Activated CD4-positive, alpha-beta T cell treated with anti-CD3 and anti-CD28 coated beads, Interleukin-2, amount 10 ng/mL, durations not matched to agents 24 days and 14 days (primary cell): ENCODE measurements at places on chromosomes 4 and X.
A peak's percentile ranks its signal among the peaks of the same experiment; 100 is the strongest.

- no peak for DNase-seq
Observed at GRCh38 chrX:24760363-24761000, 66.8 kb downstream of the POLA1 start.

DNA sequence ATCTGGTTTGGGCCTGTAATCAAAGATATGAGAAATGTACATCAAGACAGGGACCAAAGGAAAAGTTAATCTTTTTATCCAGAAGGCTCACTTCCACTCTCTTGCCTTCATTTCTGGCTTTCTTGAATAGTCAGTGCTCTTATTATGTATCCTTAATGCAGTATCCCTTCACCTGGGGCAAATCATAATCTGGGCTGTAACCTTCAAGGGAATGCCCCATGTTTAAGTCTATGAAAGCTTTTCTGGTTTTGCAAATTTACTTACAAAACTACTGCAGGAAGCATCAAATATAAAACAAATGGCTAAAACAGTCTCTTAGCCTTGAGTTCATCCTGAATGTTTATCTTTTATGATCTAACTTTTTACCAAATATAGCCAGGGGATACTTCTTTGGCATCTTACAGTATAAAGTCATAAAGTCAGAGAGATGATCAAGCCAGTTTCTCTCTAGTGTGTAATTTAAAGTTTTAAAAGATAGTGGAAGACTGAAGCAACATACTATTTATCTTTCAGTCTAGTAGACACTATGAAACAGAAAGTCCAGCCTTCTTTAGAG lies 1214.8 kb downstream of the STIM2 start:
- DNase-seq: no peak

- no peak for DNase-seq
Observed at GRCh38 chrX:95055991-95056390, 1382.0 kb downstream of the FAM133A start.

GRCh38 chr4:11549525-11549924 lies 120.8 kb upstream of the HS3ST1 start:
- DNase-seq: no peak

DNA sequence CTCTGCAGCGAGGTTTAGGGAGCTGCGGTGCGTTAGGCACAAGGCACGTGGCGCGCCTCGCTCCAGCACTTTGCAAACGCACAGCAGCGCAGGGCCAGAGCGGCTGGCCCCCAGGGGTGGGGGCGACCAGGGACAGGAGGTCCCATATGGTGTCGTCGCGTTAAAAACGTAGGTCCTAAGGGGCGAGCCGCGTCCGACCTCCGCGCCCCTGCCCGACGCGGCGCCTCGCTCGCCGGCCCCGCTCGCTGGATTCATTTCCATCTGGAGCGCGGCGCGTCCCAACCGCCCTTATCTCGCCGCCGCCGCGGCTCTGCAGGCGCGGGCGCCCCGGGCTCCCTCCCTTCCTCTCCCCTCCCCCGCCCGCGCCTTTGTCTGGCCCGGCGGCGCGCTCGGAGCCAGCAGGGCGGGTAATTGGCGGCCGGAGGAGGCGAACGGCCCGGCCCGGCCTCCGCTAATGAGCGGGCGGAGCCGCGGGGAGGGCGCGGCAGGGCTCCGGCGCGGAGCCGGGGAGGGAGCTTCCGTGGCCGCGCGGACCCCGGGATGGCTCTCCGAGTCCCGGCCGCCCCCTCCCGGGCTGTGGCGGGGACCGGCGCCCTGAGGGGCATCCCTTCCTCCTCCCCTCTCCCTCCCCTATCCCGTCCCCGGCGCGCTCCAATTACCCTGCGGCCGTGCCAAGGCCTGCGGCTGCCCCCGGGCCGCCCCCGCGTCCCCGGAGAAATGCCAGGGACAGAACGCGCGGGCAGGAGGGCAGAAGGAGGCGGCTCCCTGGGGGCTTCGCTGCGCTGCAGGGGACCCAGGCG lies 409.0 kb downstream of the BCOR start:
- DNase-seq: peak; percentile 64

- no peak for DNase-seq
Observed at GRCh38 chr4:5040856-5041620, 10.2 kb upstream of the STK32B start.

DNA sequence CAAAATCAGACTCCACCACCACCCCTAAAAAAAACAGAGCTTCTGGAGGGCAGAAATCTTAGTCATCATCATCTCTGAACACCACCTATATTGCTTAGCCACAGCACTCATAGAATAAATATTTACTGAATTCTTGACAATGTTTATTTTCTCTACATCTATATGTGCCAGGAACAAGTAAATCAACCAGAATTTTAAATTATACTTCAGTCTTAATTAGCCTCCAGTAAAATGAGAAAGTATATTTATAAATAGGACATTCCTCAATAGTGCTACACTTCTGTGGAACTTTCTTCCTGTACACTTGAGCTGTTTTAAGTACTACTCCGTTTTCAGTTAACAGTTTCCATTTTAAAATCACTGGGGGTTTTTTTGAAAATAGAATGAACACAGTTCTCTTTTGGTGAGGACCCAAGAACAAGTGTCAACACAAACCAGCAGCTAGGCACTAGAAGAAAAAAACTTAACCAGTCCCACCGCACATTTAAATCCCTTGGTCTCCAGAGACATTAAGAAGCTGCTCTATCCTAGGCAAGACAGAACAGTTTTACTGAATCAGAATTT lies 25.5 kb downstream of the SMIM14 start:
- no peak for DNase-seq

DNA sequence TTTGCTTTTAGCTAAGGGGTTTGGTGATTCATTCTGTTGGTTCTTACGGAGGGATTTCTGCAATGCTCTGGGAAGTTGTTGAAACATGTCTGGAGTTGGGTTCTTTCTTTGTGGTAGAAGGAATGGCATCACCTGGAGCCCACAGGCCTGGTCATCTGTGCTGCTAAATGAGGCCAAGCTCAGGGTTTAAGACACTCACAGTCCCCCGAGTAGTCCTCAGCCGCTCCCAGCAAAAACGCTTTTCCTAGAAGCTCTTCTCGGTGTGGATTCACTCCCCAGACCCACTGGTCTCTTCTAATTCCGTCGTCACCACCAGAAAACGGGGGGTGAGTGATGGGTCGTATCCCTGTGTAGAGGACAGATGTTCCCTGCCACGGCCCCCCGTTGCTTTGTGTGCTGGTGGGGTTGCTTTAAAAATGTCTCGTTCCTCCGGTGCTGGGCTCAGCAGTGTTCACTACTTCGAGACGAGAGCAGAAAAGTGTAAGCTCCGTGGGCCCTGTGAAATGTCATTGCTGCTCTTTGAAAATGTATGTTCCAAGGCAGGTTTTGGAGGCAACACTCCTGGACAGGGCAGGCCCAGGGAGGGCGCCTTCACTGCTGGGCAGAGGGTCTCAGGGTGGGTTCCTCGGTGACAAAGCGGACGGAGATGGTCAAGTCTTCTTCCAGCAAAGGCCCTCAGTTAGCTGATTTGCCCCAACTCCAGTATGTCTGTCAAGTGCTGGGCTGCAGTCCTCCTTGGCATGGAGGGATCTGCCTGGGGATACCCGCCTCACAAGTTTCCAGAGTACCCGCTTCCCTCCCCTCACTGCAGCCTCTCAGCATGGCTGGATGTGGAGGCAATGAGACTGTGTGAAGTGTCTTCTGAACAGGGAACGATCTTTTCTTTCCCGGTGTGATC lies 37.3 kb downstream of the PSAPL1 start:
- no peak for DNase-seq

GRCh38 chr4:40628888-40629287 lies 776 bp downstream of the RBM47 start:
- DNase-seq: no peak

DNA sequence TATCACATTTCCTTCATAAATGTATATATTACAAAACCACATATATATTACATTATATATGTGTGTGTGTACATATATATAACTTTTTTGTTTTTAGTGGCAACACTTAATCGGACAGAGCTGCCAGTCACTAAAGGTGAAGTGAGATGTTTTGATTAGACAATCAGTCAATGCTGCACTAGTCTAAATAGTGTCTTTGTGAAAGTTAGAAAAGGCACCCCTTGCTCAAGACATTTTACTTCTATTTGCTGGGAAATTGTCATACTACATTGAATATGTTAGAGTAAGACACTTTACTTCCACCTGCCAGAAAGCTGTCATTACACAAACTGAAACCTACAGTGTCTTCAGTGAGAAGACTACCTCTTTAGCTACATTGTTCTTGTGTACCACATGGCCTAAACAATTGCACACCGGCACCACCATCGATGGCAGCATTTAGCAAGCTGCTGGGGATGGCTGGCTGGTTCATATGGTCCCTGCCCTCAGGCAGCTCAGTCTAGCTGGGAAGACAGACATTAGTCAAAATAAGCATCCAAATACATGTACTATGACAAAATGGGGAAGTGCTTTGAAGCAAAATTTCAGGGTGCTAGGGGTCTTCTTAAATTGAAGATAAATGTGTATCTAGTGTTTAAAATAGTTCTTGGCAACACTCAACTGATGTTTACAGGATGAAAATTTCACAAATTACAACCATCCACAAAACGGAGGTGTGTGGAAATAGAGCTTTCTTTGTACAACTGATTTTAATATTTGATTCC lies 148.1 kb upstream of the GATB start:
- DNase-seq: no peak

- DNase-seq: no peak
Observed at GRCh38 chrX:40197071-40197470, 99.3 kb upstream of the BCOR start.

DNA sequence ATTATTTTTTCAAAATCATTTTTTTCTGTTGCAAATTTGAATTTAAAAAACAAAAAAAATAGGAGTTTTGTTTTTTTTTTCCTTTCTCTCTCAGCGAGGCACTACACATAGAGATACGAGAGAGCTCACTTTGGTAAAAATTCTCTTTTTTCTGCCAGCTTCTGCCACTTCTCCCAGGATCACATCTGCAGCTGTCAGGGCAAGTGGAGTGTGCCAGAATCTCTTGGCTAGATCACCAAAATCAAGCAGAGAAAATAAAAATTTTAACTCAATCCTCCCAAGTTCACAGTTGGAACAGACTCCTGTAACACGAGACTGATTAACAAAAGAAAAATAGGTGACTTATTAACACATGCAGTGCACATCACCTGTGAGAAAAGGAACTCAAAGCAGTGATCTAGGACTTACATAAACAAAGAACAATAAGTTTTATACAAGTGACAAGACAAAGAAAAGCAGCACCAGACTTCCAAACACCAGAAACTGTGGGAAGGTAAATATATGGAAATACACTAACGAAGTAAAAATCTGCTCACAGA lies 213.2 kb upstream of the ZFP42 start:
- no peak for DNase-seq

GRCh38 chrX:151402719-151403390 lies 5.8 kb downstream of the VMA21 start:
- DNase-seq: no peak

GRCh38 chr4:7009564-7009963 lies 33.6 kb upstream of the TADA2B start:
- no peak for DNase-seq

DNA sequence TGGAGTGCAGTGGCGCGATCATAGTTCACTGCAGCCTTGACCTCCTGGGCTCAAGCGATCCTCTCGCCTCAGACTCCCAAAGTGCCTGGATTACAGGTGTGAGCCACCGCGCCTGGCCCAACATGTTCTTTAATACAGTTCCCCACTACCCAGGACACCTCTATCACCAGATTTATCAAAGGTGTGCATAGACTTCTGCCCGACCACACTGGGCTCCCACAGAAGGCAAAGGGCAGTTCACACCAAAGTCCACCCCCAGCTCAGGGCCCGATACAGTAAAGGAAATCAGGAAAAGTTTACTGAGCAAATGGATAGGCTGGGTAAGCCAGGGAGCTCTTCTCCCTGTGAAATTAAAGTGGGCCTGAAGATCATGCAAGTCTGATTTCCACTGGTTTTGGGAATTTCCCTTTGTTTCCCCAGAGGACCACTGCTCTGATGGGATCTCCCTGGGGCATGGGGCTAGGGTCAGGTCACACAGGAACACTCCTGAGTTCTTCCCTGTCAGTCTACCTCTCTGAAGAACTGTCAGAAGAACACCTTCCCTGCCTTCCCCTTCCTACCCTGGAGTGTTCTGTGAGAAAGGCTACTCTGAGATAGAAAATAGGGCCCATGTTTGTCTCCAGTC lies 17.7 kb upstream of the PIM2 start:
- no peak for DNase-seq

GRCh38 chr4:80610199-80610598 lies 274.7 kb downstream of the CFAP299 start:
- DNase-seq: no peak

DNA sequence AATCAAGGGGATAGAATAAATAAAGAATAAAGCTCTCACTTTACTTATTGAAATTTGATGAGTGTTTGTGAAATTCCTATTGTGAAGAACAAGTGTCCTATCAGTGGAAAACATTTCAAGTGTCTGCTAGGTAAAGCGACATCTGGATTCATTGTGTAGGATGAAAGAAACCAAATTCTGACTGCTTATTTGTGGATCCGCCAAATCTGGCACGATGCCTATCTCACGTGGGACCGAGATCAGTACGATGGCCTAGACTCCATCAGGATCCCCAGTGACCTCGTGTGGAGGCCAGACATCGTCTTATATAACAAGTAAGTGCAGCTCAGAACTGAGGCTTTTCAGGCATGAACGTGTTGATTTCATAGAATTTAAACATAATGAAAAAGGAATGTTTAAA lies 1.9 kb downstream of the CHRNA9 start:
- no peak for DNase-seq

- no peak for DNase-seq
Observed at GRCh38 chr4:78558410-78558809, 6.8 kb downstream of the ANXA3 start.

DNA sequence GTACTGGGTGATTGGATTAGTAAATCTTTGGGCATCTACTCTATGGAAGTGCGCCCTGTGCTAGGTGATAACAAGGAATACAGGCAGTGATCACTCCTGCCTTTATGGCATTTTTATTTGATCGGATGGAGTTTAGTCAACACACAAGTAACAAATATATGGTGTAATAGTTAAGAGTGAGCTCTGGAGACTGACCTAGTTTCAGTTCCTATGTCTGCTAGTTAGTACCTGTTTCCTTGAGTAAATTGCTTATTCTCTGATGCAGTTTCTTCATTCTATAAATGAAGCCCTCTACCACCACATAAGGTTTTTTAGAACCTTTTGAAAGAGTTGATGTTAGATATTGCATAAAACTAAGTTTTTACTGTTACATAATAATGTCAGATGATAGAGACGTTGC lies 134.6 kb downstream of the KDM6A start:
- DNase-seq: no peak

GRCh38 chr4:118749347-118749988 lies 64.3 kb downstream of the METTL14 start:
- no peak for DNase-seq

GRCh38 chr4:1317177-1318045 lies 27.7 kb downstream of the MAEA start:
- no peak for DNase-seq

DNA sequence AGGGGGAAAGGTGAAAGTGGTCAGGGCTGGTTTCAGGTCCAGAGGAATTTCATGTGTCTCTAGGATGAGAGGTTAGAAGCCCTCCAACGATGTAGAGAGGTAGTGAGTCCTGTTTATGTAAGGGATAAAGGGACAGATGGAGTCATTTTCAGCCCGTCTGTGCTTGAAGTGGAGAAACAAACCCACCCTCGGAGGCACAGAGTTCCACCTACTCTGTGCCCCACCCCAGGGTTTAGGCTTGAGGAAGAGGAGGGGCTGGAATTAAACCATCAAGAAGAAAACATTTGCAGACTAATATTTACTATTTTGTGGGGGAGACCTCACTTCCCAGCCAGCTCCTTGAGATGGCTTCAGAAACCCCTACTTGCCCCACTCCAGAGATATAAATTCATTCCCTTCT lies 868 bp upstream of the GNL3L start:
- no peak for DNase-seq
